ENCODE measurements at places on chromosomes 16 and 17.

GRCh38 chr17:82823004-82823403 lies 16.8 kb downstream of the ZNF750 start:
- DNase-seq, result no peak

GRCh38 chr17:13813347-13814240 lies 211.9 kb upstream of the HS3ST3A1 start:
- no peak for DNase-seq

DNA sequence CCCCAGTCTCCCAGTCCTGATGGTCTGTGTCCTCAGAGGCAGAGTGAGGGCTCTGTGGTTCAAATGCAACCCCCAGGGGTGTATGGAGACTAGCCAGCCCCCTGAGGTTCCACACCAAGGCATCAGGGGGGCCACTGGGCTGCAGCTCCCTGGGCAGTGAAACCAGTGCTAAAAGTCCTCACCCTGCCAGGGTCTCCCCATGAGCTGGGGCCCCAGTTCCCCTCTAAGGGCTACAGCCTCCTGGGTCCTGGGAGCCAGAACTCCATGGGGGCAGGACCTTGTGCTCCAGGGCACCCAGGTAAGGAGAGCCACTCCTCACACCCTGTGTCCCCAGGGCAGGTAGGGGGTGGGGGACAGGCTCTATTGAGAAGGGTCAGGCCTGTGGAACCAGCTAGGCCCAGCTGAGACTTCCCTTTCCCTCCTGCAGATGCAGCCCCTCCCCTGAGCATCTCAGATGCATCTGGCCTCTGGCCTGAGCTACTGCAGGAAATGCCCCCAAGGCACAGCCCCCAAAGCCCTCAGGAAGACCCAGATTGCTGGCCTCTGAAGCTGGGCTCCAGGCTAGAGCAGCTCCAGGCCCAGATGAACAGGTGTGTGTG lies 6.4 kb upstream of the DCAF7 start:
- no peak for DNase-seq

DNA sequence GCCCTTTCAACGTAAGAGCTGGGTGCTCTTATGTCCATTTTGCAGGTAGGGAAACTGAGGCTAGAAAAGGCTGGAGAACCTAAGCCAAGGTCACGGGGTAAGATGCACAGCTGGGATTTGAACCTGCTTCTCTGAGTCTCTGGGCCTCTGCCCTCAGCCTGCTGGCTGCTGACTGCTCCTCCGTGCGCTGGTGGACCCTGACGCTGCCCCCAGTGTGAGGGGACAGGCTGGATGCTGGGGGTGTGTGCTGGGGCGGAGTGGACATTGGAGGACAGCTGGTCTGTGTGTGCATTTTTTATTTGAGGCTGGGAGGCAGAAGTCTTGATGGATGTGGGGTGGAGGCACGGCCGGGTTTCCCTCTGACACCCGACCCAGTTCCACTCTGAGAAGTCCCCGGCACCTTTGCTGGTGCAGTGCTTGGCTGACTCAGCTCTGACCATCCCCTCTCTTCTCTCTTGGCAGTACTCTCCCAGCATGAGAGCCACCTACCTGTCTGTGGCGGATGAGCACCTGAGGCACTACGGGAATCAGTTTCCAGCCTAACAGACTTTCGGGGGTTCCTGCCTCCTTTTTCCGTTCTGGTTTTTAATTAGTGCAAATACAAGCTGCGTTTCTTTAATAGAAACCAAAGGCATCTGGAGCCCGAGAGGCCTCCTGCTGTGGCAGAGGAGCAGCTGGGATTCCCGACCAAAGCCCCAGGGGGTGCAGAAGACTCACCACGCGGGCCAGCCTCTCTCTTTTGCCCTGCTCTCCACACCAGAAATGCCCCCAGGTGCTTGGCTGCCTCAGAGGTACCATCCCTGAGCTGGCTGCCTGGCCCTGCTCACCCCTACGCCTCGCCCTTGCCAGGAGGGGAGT lies 14.1 kb upstream of the DNAI2 start:
- no peak for DNase-seq

DNA sequence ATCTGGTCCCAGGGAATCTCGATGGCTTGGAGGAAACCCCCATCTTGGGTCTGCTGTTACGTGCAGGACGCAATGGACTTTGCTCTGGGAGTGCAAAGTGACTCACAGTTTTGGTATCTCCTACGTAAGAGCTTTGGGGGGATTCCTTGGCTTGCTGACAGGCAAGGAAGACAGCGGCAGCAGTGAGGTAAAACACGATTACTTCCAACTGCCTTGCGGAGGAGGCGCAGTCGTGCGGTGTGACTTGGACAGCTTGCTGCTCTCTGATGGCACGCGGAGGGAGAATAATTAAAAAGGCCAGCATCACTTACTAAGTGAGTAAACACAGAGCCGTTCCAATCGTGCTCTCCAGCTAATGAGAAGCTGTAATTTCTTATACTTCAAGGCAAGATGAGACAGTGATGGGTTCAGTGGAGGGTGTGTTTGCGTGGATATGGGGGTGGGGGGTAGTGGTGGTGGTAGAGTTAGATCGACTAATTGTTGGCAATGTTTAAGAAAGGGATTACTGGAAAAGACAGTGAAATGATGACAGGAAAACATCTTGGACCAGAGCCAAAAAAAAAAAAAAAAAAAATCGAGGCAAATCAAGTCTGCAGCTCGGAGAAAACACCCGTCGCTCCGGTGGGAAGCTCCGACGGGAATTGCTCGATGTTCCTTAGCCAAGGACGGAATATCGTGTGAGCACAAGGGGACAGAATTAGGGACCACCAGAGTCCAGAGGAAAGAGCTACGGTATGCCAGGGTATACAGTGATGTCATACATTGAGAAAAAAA lies 184.8 kb upstream of the ZFHX3 start:
- peak; percentile 97 for DNase-seq

GRCh38 chr16:88534638-88535190 lies 35.5 kb upstream of the ZC3H18 start:
- DNase-seq, result no peak

- DNase-seq, result no peak
Observed at GRCh38 chr17:27199948-27200347, 94.0 kb upstream of the WSB1 start.

DNA sequence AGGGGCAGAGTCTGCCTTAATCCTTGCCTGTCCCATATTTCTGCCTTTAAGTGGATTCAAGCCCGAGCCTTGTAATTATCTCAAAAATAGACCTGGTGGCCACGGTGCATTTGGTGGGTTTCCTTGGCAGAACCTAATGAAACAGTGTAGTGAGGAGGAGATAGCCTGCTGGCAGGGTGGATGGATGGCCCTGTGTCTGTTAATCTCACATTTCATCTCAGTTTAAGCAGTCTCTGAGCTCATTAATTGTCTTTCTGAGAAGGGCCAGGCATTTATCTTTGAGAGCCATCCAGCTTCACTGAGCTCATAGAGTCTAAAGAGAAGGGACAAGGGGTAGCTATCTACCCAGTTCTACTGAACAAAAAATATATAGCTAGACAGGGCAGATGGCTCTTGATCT lies 364.0 kb upstream of the EEF2KMT start:
- no peak for DNase-seq

- DNase-seq, result no peak
Observed at GRCh38 chr17:19703828-19704613, 12.4 kb downstream of the SLC47A2 start.

GRCh38 chr16:79439901-79440300 lies 160.6 kb downstream of the MAF start:
- no peak for DNase-seq

- no peak for DNase-seq
Observed at GRCh38 chr16:26524846-26525245, 541.9 kb upstream of the C16orf82 start.

GRCh38 chr17:74380086-74380958 lies 13.0 kb downstream of the GPR142 start:
- no peak for DNase-seq

GRCh38 chr16:57920215-57920879 lies 50.6 kb downstream of the CNGB1 start:
- no peak for DNase-seq

DNA sequence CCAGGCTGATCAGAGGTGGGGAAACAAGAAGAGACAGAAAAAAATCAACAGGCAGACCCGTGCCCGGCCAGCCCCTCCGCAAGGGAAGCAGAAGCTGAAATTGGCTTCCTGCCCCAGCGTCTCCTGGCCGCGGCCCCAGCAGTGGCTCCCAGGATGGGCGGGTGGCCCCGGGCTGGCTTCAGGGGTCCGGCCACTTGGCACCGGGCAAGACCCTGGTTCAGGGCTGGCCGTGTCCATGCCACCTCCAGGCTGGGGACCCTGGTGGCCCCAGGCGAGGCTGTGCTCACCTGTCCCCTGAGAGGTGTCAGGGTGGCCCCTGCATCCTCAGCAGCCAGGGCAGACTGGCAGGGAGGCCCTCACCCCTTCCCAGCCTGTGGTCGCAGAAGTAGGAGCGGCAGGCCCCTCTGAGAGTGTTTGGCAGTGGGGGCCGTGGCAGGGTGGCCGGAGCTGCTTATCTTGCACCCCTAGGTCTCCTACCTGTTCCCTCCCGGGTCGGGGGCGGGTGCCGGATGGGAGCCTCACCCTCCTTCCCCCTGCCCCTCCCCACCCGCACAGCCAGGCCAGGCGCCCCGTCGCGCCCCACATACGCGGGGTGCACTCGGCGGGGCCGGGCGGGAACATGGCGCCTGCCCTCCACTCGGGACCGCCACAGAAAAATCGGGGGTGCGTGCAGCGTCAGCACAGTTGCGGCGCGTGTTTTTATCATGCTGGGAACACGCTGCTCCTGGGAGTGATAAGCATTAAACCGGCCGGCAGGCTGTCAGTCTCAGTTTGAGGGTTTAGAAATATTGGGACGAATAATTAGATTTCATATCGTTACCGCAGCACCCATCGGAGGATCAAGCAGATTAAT lies 46.7 kb upstream of the ZC3H18 start:
- no peak for DNase-seq

DNA sequence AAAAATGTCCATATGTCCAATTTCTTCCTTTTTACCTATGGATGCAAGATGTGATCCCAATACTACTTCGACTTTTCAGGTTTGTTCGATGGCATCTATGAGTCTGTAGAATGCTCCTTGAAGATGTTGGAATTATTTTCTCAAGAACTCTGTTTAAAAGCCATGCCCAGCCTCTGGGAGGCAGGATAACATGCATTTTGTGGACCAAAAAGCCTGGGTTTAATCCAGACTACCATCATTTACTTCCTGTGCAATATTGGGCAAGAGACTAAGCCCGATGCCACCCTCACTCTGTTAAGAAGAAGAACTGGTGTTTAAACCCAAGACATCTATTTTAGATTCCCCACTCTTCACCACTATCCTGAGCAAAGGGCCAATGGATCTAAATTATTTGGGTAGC lies 42.8 kb upstream of the SALL1 start:
- DNase-seq, result no peak

DNA sequence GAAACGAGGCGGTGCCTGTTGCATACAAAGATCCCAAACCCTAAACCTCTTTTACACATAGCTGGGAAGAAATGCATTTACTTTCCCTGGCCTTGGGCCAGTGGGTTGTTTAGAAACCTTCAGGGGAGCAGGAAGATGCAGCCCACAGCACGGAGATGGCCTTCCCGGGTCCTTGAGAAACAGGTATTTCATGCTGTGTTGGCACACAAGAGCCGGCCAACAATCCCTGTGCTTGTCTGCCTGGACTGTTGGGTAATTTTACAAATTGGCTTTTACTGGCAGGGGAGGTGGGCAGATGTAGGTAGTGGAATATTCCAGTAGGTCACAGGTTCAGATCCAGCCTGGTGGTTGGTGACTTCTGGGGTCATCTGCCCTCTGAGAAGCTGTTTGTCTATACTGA lies 148.0 kb downstream of the FOXL1 start:
- no peak for DNase-seq

- DNase-seq, result no peak
Observed at GRCh38 chr17:64455993-64456885, 7.3 kb downstream of the MILR1 start.

- no peak for DNase-seq
Observed at GRCh38 chr16:30585022-30585399, 486 bp downstream of the ZNF785 start.

DNA sequence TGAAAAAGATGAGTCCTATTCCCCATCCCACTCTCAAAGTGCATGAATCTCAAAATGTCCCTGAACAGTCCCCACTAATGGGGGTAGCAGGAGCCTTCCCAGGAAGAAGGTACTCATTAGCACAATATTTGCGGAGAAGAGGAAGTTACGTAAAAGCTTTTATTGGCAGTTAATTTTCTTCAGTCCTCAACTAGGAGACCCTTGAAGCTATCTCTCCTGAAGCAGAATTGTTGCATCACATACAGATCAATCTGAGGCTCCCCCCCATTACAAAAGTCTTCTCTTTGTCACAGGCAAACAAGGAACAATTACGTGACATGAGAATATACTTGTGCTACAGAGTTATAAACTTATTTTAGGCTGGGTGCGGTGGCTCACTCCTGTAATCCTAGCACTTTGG lies 14.2 kb downstream of the SLFN12L start:
- no peak for DNase-seq

DNA sequence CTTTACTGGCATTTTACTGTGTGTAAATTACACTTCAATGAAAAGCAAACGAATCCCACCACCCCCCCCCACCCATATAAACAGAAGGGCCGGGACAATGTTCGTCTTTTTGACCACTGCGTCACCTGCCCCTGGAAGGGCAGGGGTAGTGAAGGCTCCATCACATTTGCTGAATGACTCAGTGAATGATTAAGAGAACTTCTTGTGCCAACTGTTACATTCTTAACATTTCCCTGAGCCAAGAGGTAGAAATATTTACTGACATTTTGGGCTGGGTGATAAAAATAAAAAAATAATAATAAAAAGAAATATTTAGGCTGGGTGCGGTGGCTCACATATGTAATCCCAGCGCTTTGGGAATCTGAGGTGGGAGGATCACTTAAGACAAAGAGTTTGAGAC lies 24.1 kb downstream of the C16orf96 start:
- DNase-seq, result peak; percentile 10

DNA sequence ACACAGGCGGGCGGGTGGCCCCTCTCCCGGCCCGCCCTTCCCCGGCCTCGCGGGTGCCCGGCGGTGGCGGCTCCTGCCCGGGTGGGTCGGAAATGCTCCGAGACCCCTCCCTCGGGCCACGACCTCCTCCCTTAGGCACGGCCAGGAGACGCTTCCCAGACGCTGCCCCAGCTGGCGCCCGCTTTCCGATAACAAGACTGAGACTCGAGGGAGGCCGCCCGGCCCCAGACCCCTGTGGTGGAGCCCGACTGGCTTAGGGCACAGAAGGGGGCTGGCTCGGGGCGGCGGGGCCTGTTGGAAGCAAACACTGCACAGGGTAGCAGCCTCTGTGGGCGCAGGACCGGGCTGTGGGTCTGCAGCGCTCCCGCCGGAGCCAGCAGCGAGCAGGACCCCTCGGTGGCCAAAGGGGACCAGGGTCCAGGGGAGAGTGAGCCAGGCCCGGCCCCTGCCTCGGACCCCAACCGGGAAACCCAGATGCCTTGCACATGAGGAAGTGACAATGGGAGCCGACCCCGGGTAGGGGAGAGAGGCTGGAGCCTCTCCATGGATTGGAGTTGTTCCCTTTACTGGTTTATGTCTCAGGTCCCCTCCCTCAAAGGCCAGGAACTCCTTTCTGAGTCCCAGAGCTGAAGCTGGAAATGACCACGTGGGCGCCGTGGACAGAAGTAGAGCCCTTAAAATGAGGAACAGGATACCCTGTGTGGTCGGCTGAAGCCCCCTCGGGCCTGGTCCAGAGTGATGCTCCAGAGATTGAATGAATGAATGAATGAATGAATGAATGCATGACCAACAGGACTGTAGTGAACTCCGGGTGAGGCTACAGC lies 19.8 kb upstream of the ADCY7 start:
- DNase-seq, result no peak

GRCh38 chr16:81239367-81240121 lies 1.1 kb downstream of the BCO1 start:
- DNase-seq, result no peak

- no peak for DNase-seq
Observed at GRCh38 chr16:8430401-8430800, 159.9 kb downstream of the TMEM114 start.

GRCh38 chr17:3104322-3104721 lies at the start of gene OR1D2:
TSS of gene OR1D2 (minus strand) at chr17:3104422. CDS start at chr17:3092996, 11,426 bp downstream.
- DNase-seq, result no peak

Data from EL (cell line).